ENCODE measurements at places on chromosomes 1 and 21.

GRCh38 chr1:115457289-115457688 lies 119.2 kb upstream of the NGF start:
- DNase-seq, result no peak

DNA sequence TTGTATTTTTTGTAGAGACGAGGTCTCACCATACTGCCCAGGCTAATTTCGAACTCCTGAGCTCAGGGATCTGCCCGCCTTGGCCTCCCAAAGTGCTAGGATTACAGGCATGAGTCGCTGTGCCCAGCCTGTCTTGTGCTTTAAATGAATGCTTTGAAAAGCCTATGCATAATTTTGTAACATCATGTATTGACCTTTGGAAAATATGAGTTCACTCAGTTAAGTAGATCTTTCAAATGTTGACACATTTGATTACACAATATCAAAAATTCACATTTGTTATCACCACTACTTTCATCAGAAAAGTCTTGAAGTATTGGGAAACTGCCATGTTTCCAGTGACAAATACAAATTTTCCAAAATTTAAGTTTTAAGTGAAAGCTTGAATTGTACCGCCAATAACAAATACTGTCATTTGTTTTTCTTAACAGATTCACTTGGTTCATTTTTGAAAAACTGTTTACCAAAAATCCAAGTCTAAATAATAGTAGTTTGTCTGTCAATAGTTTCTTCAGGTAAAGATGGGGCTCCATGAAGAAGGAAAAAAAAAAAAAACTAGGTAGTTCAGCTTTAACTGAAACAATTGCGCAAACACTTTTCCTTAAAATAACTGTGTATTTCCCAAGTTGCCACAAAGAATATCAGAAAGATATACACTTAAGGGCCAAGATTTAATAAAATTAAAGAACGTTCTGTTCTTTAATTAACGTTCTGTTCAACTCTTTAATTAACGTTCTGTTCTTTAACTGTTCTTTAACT lies 233.2 kb upstream of the NR5A2 start:
- DNase-seq, result no peak

DNA sequence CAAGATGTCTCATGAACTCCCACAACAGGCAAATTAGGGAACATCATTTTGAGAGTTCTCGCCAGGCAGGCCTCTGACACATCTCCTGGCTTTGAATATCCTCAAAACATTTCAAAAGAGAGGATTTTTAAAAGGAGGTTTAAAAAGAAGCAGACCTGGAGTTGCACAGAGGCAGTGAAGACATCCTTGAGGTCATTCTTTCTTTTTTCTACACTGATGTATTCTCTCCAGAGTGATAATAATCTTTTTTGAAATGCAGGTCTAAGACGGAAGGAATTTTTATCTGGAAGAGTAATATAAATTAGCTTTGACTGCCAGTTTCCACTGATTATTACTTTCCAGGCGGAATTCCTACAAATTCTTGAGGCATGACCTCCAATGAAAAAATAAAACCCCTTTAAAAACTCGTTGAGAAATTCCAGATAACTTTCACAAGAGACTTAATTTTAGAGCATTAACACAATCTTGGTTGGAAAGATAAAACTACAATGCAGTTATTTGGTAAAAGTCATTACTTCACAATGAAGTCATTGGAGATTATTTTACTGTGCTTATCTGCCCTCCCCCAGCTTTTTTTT lies 125.0 kb downstream of the LYPLAL1 start:
- no peak for DNase-seq

DNA sequence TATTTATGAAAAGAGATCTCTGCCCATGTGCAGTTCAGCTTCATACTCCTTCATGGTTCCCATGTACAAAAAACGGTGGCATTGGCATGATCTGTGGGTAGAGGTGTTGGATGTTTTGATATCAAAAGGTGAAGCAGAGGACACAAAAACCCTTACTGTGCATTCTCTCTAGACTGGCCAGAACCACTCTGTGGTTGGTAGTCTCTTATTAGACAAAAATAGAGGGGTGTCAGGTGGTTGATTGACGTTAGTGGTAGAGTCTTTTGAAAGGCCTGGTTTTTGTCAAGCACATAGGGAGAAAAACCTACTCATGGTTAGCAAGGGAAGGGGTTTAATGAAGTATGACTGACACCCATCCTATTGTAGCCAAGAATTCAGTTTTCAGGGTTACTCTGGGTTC lies 400.0 kb upstream of the TMPRSS15 start:
- no peak for DNase-seq

GRCh38 chr1:218415726-218416125 lies 70.6 kb downstream of the TGFB2 start:
- DNase-seq, result no peak

DNA sequence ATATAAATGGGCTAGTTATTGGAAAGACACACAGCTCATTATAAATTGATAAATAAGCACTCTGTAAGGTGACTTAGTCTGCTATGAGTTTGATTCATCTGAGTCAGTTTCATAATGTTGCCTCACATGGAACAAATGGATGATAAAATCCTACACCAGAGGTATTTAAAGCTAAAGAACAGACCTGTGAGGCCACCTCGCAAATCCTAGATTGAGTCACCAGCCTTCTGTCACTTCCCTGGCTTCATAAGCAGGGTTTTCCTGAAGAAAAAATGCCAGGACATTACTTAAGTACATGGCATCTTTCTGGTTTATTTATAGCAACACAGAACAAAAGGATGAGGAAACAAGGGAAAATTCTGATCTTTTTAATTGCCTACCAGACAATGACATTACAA lies 18.4 kb downstream of the CD2 start:
- DNase-seq, result no peak

- DNase-seq, result no peak
These were observed 36.8 kb upstream of the DUSP10 start for GRCh38 chr1:221778535-221779142.

GRCh38 chr21:39022466-39022862 lies 160.8 kb downstream of the PSMG1 start:
- no peak for DNase-seq

DNA sequence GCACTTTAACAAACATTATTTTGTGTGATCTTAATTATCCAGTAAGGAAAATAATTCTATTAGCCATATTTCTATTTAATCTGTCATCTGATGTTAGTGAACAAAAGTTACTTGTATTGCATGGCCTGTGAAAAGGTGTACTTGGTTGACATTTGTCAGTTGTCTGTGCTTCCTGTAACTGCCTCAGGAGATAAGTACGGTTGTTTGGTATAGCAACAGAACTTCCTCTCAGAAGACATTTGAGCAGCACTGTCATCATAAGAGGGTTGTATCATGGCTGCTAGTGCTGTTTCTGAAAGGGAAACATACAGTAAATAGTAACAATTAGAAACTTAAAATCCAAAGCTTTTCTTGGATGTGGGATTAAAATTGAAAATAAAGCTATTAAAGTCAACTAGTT lies 3.4 kb downstream of the BLZF1 start:
- no peak for DNase-seq

Measured in stimulated activated CD4-positive, alpha-beta T cell treated with anti-CD3 and anti-CD28 coated beads, TNF-alpha, amount 100 ng/mL, for 48 hours (primary cell).